ENCODE measurements at places on chromosomes 4 and X. TPM values are rescaled to one million over a fixed set of nuclear protein-coding genes. Genes with fewer than 3 reads are reported as not detected.

- H3K4me1 ChIP-seq, result peaks cover 2% of the 10 kb centered on the region
- no peak overlapping the region for H3K27ac ChIP-seq
- no peak overlapping the region for H3K4me3 ChIP-seq
- no peaks in the 10 kb centered on the region for H3K27me3 ChIP-seq
These were observed 113.2 kb upstream of the ZNF827 start for GRCh38 chr4:146051728-146052391.

DNA sequence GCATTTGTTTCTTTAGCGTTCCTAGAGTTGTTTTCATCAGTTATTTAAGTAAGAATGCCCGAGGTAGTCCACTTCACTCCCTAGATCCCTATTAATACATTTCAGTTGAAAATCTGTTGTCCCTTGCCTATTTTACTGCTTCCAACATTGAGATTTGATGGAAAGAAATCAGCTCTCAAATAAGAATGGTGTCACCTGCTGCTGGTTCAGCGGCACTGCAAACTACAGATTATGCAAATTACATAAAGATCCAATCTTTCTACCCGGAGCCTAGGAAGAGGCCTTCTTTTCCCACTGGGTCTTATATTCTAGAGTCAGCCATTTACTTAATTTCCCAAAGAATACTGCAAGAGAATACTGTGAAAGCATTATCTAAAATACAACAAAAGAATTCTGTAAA lies 597.6 kb upstream of the MAGEB2 start:
- no peak for DNase-seq
- no peak overlapping the region for H3K27ac ChIP-seq
- H3K4me3 ChIP-seq, result no peak overlapping the region
- no peaks in the 10 kb centered on the region for H3K36me3 ChIP-seq

GRCh38 chr4:163392328-163392727 lies 48.6 kb downstream of the NPY5R start:
- H3K36me3 ChIP-seq, result no peaks in the 10 kb centered on the region
- peaks cover 2% of the 10 kb centered on the region for H3K4me1 ChIP-seq
- no peak overlapping the region for H3K27ac ChIP-seq
- DNase-seq, result no peak

- no peak overlapping the region for H3K27ac ChIP-seq
- no peaks in the 10 kb centered on the region for H3K4me1 ChIP-seq
- H3K36me3 ChIP-seq, result no peaks in the 10 kb centered on the region
- H3K4me3 ChIP-seq, result no peak overlapping the region
- DNase-seq, result no peak
These were observed 58.4 kb upstream of the NKX1-1 start for GRCh38 chr4:1464581-1465171.

DNA sequence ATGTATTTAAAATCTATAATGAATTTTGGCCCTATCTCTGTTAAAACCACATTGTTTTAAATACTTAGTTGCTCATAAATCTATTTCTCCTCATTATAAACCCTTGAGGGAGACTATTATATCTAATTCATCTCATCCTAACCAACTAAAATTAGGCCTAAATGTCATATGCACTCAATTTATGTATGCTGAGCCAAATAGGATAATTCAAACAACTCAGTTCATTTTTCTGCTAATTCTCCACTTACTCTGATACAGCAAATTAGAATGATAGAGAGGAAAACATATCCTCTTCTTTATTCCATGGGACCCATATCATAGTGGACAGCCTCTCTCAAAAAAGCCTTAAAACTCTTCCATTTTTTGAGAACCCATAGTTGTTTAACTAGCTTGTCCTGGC lies 80.3 kb upstream of the TET2 start:
- no peak overlapping the region for H3K4me3 ChIP-seq
- H3K27ac ChIP-seq, result no peak overlapping the region
- peaks cover 9% of the 10 kb centered on the region for H3K4me1 ChIP-seq
- H3K36me3 ChIP-seq, result no peaks in the 10 kb centered on the region
- DNase-seq, result no peak

The HPSE gene
- 17.3 TPM for total RNA-seq

The BST1 gene
- total RNA-seq, result 0.78 TPM

- H3K4me1 ChIP-seq, result no peaks in the 10 kb centered on the region
- H3K36me3 ChIP-seq, result no peaks in the 10 kb centered on the region
- H3K27ac ChIP-seq, result no peak overlapping the region
- H3K27me3 ChIP-seq, result peaks cover 3% of the 10 kb centered on the region
- H3K4me3 ChIP-seq, result no peak overlapping the region
These were observed 12.5 kb downstream of the HS3ST1 start for GRCh38 chr4:11416071-11416766.

The MFAP3L gene
- total RNA-seq, result 1.6 TPM

GRCh38 chr4:150237110-150237872 lies 159.0 kb downstream of the DCLK2 start:
- no peak overlapping the region for H3K27ac ChIP-seq
- peaks cover 13% of the 10 kb centered on the region for H3K27me3 ChIP-seq
- H3K36me3 ChIP-seq, result no peaks in the 10 kb centered on the region
- H3K4me1 ChIP-seq, result no peaks in the 10 kb centered on the region
- H3K4me3 ChIP-seq, result no peak overlapping the region

The ARHGAP36 gene
- not detected for total RNA-seq

DNA sequence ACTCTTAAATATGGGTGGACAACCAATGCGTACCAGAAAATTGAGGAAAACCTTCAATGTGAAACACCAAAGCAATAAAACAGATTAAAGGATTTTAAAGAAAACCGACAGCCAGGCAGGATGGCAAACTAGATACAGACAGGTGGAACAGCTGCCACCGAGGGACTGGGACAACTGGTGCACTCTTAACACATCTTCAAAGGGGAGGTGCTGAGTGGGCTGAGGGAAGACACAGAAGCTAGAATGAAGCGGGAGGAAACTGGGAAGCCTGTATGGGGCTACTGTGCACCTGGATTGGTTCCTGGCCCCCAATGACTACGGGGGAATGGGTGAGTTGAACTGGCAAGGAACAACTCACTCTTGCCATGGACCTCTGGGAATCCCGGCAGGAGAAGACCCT lies 20.7 kb downstream of the ZNF280C start:
- no peak overlapping the region for H3K27ac ChIP-seq
- no peaks in the 10 kb centered on the region for H3K27me3 ChIP-seq
- peaks cover 15% of the 10 kb centered on the region for H3K36me3 ChIP-seq

GRCh38 chr4:16082426-16083240 lies 1.2 kb downstream of the PROM1 start:
- H3K27me3 ChIP-seq, result peaks cover 75% of the 10 kb centered on the region
- no peaks in the 10 kb centered on the region for H3K36me3 ChIP-seq
- peak; percentile 46 for DNase-seq
- peak overlapping the region; percentile 50 for H3K4me3 ChIP-seq

DNA sequence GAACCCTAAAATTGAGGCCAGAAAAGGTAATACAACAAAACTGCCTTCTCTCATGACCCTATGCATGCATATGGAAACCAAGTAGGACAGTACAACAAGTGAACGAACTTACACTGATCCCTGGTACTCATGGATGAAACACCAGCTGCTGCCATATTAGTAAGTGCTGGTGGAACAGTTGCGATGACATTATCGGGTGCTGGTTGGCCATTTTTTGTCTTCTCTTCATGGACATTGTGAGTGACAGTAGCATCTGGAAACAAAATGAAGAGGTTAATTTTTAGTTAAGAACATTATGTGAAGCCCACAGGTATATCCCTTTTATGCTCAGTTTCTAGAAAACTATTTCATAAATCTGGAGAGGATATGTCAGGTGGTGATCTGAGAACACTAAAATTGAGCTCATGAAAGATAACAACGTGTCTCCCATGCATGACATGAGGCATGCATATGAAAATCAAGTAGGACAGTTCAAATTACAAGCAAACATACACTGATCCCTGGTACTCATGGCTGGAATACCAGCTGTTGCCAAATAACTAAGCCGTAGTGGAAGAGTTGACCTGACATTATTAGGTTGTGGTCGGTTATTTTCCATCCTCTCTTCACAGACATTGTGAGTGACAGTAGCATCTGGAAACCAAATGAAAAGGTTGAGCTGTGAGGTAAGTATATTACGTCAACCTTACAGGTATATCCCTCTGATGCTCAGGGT lies 74.2 kb upstream of the CT45A1 start:
- no peaks in the 10 kb centered on the region for H3K36me3 ChIP-seq
- no peak overlapping the region for H3K27ac ChIP-seq
- H3K4me3 ChIP-seq, result no peak overlapping the region
- H3K4me1 ChIP-seq, result no peaks in the 10 kb centered on the region

- H3K36me3 ChIP-seq, result no peaks in the 10 kb centered on the region
- H3K27ac ChIP-seq, result no peak overlapping the region
- DNase-seq, result no peak
- no peaks in the 10 kb centered on the region for H3K4me1 ChIP-seq
These were observed 63.3 kb downstream of the CCSER1 start for GRCh38 chr4:90190525-90190924.

DNA sequence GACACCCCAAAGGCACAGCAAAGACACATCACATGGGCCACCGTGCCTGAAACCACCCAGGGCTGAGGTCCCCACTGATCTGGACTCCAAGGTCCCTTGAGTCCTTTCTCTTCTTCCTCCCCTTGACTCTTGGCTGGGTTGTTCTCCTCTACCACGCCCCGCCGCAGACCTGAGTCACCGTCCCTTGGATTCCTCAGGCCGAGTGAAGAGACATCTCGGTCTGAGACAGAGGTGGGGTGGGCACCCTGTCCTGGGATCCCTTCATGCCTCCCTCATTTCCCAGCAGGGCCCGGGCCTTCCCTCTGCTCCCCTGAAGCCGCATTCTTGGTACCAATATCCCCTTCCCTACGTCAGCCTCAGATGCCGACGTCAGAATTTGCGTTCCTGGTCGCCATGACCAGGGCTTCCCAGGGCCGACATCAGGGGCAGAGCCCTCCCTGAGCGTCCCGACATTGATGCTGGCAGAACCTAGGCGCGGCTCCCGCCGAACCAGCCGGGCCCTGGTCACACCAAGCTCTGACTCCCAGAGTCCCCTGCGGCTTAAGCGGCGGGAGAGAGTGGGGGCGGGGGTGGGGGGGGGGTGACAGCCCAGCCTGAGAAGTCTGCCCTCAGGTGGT lies 498 bp downstream of the MAGEA10 start:
- DNase-seq, result no peak
- no peaks in the 10 kb centered on the region for H3K27me3 ChIP-seq
- H3K27ac ChIP-seq, result no peak overlapping the region
- no peaks in the 10 kb centered on the region for H3K4me1 ChIP-seq
- no peaks in the 10 kb centered on the region for H3K36me3 ChIP-seq

DNA sequence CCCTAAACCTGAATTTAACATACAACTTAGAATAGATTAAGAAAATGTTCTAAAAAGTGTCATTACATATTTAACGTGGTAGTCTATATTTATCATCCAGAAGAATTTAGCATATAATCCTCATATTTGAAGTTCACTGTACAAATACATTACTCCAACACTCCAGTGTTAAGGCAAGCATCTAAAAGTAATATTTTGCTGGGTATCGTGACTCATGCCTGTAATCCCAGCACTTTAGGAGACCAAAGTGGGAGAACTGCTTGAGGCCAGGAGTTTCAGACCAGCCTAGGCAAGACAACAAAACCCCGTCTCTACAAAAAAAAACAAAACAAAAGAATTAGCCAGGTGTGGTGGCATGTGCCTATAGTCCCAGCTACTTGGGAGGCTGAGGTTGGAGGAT lies 24.8 kb downstream of the LRBA start:
- H3K27ac ChIP-seq, result no peak overlapping the region
- peaks cover 28% of the 10 kb centered on the region for H3K36me3 ChIP-seq
- no peak overlapping the region for H3K4me3 ChIP-seq
- no peaks in the 10 kb centered on the region for H3K27me3 ChIP-seq

Data from activated naive CD8-positive, alpha-beta T cell treated with anti-CD3 and anti-CD28 coated beads, Interleukin-2, amount 10 ng/mL, durations not matched to agents 7 days and 5 days (primary cell).